ENCODE measurements at places on chromosomes 16 and 17.

- DNase-seq = no peak
Measured at GRCh38 chr17:16944334-16945135, 27.4 kb downstream of the TNFRSF13B start.

- no peak for DNase-seq
Measured at GRCh38 chr17:39643271-39643670, 6.3 kb downstream of the STARD3 start.

- no peak for DNase-seq
Measured at GRCh38 chr17:81037798-81038733, 3.1 kb downstream of the BAIAP2 start.

DNA sequence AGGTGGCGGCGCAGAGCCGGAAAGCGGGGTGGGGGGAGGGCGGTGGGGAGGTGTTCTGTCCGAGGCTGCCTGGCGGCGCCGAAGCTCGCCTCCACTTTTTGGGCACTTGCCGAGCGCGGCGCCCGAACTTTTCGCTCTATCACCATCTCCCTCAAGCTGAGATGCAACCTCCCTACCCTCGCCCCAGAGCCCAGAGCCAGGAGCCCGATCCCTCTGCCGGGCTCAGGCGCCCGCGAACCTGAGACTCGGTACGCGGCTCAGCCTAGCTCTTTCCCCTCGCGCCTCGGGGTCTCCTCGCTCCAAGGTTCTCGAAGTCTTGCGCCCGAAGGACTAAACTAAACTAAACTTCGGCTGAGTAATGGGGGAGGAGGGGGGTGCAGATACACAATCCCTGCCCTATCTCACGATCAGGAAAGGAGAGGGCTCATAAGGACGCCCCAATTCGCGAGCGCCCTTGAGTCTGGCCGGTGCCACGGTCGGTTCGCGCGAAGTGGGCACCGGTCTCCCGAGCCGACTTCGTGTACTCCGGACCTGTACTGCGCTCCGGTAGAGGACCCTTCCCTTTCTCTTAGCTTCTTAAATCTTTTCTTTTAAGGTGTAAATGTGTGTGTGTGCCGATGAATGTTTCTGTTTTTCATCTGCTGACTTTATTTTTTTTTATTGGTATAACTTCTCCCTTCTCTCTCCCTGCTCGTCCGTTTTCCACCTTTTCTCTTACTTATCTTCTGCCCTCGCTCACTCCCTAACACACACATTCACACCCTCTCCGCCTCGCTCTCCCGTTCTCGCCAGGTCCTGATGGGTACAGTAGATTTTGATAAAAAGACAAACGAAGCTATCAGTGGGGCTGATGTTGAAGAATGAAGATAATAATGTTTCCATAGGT lies 1.9 kb upstream of the SALL1 start:
- no peak for DNase-seq

GRCh38 chr17:16962804-16963203 lies 9.1 kb downstream of the TNFRSF13B start:
- DNase-seq = no peak

DNA sequence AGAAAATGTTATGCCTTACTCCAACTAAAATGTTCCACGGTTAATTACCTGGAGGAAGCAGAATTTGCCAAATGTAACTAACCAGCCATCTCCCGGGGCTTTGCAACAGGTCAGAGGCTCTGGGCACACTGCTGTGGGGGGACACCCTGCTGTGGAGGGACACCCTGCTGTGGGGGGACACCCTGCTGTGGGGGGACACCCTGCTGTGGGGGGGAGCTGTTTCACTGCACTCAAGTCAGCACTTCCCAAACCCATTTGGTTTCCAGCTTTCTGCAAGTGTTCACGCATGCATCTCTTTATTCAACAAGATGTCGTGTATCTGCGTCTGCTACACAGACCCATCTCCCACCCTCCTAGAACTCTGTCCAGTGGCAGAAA lies 239.5 kb downstream of the C16orf95 start:
- DNase-seq = no peak

- DNase-seq = no peak
Measured at GRCh38 chr16:86002178-86002900, 103.4 kb downstream of the IRF8 start.

GRCh38 chr17:34246446-34246845 lies 8.6 kb upstream of the CCL2 start:
- DNase-seq = no peak

- no peak for DNase-seq
Measured at GRCh38 chr17:57860414-57860999, 10.7 kb upstream of the MRPS23 start.

DNA sequence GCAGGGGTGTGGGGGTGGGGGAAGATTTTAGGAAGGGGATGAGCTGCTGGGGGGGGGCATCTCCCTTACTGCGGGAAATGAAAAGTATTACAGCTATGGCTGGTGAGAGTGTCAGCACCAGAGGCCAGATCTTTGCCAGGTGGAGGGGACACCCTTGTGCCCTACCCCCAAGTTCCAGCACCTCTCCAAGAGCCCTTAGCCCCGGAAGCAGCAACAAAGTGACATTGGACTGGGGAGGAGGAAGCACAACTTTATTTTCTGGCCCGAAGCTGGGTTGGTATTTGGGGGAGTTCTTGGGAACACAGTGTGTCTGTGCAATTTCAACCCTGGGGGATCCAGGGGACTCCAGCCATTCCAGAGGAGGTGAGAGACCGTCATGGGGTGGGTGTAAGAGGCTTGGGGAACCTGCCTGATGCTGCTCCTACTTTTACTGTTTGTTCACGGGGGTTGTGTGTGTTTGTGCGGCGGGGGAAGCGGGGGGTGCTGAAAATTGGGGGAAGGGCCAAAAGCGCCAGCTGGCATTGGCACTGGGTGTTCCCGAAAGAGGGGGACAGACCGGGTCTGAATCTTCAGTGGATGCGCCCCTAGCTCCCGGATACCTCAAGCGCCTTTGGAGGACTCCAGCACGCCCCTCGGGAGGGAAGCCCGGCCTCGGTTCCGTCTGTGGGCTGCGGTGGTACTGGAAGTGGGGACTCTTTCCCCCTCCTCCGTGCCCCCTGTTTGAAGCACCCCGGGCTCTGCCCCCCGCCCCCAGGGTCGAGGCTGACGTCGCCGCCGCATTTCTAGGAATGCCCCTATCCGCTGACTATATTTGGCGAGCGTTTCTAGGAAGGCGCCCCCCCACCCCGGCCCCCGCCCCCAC lies 230.3 kb downstream of the MRTFB start:
- DNase-seq = no peak

- no peak for DNase-seq
Measured at GRCh38 chr16:71205482-71206131, 24.9 kb downstream of the HYDIN start.

GRCh38 chr16:24838554-24839266 lies 7.1 kb upstream of the SLC5A11 start:
- no peak for DNase-seq

DNA sequence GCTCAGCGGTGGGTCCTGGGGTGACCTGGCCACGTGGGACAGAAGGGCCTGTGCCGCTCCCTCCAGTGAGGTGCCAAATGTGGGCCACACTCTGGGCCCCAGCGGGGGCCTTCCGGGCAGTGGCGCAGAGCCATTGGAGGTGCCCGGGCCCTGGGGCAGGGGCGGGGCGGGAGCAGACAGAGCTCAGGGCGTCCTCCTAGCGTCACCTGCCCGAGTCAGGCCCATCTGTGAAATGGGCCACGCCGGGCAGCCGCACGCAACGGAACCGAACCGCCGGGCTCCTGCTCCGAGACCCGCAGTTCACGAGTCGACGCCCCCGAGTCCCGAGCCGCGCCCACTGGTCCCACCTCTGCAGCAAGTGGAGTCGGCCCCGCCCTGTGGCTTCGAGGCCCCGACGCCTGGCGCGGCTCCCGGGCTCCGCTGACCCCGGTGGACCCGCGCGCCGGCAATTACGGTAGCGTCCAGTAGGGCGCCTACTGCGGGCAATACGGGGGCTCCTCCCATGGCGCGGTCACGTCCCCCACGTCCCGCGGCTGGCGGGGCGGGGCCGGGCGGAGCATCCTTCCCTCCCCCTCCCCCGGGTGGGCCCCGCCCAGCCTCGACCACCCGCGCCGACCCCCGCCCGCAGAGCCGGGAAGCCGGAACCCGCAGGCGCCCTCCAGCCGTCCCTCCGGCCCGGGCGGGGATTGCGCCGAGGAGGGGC lies 1.9 kb downstream of the SLC16A3 start:
- DNase-seq = peak; percentile 68

GRCh38 chr17:54261465-54261864 lies 438.7 kb downstream of the KIF2B start:
- DNase-seq = no peak

DNA sequence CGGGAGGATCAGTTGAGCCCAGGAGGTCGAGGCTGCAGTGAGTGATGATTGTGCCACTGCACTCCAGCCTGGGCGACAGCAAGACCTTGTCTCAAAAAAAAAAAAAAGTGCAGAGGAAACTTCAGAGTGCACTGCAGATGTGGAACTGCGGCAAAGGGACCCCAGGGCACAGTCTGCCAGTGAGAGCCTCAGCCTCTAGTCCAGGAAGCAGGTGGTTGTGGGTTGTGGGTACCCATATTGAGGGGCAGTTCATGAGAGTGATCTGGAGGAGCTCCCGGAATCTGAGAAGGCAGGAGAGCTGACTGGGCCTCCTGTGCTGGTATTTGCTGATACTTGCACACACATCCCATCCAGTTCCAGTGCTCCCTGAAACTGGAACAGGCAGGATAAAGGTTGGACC lies 13.1 kb downstream of the FOXN1 start:
- DNase-seq = no peak

DNA sequence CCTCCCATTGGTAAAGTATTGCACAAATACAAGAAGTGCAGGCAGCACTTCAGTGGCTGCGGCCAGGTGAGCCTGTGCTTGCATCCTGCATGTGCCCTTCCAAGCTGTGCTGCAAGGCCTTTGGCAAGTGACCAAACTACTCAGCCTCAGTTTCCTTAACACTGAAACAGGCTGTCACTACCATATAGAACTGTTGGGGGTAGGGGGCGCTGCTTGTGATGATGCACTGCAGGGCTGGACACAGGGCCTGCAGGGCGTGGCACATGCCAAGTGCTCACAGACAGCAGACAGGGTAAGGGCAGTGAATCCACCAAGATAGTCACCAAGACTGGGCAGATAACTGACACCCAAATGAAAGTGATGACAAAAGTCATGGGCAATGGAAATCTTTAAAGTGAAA lies 65.6 kb upstream of the SREBF1 start:
- no peak for DNase-seq

DNA sequence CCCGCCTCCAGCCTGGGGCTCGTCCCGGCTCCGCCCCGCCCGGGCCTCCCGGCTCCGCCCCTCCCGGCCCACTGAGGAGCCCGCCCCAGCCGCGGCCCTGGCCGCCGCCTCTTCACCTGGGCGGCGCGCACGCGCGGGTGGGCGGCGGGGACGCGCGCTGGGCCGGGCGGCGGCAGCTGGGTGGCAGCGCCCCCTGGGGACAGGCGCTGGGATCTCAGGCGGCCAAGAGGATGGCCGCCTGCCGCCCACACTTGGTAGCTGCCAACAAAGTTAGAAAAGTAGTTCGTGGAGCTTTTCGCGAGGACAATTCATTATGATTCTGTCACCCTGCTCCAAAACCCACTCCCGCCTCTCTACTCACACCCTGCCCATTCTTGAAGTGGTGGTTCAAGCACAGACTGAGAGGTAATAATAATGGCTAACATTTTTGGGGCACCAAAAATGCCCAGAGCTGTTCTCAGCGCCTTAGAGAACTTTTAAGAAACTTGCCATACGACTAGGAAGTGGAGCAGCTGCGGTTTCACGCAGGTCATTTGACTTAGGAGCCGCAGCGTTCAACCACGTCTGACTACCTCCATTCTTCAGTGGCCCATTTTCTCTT lies 340 bp upstream of the MYO1D start:
- peak; percentile 95 for DNase-seq

GRCh38 chr17:76480632-76481031 lies 13.2 kb downstream of the AANAT start:
- no peak for DNase-seq

DNA sequence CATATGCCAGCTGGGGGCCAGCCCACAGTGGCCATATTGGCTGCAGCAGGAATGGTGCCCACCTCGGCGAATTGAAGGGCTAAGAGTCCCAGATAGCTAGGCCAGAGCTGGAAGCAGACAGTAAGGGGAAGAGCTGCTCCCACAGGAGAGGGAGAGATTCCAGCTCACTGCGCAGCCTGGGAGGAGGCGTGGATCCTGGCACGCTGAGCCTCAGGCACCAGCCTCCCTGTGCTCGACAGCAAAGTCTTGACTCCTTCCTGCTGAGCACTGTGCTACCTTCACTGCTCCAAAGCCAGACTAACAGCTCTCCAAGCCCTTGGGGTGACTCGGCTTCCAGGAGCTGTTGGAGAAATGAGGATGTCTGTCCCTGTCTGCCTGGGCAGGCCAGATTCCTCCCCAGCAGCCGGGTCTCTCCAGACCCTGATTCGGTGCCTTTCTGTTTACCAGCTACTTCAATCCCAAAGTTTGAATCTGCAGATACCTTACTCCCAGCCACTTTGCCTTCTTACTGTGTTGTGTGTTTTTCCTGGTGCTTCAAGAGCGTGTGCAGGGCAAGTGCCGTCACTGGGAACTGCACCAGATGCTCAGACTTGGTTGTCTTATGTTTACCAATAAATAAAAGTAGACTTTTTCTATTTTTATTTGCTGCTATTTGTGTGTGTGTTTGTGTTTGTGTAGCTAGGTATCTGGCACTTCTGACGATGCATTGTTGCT lies 9.1 kb downstream of the CBX2 start:
- no peak for DNase-seq

DNA sequence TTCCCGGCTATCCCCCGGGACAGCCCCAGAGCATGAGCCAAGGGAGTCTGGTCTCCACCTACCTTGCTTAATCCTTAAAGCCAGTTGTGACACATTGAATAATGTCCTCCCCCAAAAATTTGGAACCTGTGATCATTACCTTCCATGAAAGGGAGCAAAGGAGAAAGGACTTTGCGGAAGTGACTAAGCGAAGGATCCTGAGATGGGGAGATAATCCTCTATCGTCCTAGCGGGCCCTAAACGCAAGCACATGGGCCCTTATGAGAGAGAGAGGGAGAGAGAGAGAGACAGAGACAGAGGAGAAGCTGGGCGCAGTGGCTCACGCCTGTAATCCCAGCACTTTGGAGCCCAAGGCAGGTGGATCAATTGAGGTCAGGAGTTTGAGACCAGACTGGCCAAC lies 9.5 kb downstream of the SPPL2C start:
- no peak for DNase-seq

DNA sequence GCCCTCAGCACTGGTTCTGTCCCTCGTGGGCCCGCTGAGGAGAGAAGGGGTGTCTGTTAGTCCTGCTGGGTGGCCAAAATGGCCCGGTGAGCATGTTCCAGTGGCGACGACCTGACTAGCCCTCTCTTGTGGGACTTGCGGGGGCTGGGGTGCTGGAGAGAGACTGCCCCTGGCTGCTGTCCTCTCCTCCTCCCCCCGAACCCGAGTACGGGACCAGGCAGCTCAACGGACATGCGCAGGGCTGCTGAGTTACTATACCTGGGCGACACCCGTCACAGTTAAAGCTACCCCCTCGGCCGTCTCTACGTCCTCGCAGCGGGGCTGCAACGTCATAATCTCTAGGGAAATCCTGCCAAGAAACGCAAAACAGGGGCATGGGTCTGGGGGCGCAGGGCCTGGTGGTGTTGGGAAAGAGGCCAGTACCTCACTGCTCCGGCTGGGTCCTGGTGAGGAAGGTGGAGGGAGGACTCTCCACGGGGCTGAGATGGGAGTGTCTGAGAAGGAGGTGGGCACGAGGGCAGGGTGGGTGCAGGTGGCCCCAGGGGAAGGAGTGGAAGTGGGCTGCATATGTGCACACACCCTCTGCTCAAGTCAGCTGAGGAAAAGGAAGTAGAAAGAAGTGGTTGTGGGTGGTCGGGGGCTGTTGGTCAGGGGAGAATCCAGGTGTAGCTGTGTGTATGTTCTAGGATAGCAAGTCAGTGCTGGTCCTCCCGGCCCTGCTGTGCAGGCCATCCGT lies 13.4 kb downstream of the FLOT2 start:
- no peak for DNase-seq
